ENCODE measurements at places on chromosomes 2 and 18.

GRCh38 chr2:156944871-156945270 is 312.6 kb upstream of the GALNT5 start:
- peak; percentile 29 for DNase-seq

DNA sequence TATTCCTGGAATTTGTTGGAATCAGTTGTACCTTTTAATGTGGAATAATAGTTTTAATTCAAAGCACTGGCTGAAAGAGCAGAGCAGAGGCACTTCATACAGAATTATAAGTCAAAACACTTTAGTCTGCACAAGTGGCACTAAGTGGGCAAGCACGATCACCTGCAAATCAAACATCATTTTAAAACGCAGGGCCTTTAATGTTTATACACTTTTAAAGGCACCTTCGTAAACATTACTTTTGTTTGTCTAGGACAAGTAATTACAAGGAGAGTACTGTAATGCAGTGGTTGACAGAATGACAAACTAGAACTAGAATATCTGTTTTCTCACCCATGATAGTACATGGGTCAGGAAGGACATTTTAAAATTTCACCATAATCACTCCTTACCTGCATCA is 36.4 kb downstream of the LANCL1 start:
- no peak for DNase-seq

DNA sequence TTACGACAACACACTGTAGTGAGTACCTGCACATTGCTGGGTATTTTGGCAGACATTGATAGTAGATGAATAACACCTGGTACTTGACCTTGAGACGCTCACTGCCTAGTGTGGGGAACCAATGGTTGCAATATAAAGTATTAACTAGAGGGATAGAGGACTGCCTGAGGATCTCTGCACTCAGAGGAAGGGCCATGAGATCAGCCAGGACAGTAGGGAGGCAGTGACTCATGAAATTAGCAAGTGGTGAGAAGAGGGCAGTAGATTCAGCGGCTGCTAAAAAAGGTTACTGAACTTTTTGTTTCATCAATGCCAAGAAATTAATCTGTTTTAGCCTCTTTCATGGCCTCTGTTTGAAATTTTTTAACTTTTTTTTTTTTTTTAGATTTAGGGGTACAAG is 250.8 kb upstream of the TCF4 start:
- peak; percentile 55 for DNase-seq

GRCh38 chr2:241890524-241891235 is 21.2 kb downstream of the RTP5 start:
- no peak for DNase-seq
